ENCODE measurements at places on chromosomes 7 and 10. TPM values are rescaled to one million over a fixed set of nuclear protein-coding genes. Genes with fewer than 3 reads are reported as not detected.

DNA sequence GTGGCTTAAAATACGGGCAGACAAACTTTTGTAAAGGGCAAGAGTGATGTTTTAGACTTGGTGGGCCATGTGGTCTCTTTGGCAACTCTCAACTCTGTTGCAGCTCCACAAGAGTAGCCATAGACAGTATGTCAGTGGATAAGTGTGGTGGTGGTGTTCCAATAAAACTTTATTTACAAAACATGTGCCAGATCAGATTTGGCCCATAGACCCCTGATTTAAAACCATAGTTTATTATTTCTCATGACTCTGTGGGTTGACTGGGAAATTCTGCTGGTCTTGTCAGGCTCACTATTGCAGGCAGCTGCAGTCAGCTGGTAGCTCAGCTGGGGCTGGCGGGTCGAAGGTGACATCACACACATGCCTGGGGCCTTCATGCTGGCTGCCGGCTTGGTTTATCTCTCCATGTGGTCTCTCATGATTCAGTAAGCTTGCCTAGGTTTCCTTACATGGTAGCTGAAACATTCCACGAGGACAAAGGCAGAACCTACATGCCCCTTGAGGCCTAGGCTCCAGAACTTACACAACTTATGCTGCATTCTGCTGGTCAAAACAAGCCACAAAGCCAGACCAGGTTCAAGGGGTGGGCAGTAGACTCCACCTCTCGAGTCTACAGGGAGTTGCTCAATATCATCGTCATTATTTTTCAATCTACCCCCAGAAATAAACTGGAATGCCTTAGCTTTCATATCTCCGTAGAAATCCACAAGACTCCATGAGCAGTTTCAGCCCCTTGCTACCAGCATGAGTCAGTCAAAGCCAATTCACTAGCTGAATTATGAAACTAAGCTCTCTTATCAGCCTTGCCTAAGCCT is 245.7 kb downstream of the WDR11 start:
- H3K36me3 ChIP-seq, result no peaks in the 10 kb centered on the region
- H3K4me1 ChIP-seq, result no peaks in the 10 kb centered on the region

- H3K27me3 ChIP-seq, result no peaks in the 10 kb centered on the region
- no peak for DNase-seq
- no peak overlapping the region for H3K4me3 ChIP-seq
- no peak overlapping the region for H3K27ac ChIP-seq
These were observed 162.8 kb upstream of the KCND2 start for GRCh38 chr7:120110169-120110568.

- H3K36me3 ChIP-seq, result no peaks in the 10 kb centered on the region
- no peak overlapping the region for H3K27ac ChIP-seq
- no peaks in the 10 kb centered on the region for H3K4me1 ChIP-seq
- no peak for DNase-seq
These were observed 30.9 kb upstream of the CALU start for GRCh38 chr7:128708235-128708634.

DNA sequence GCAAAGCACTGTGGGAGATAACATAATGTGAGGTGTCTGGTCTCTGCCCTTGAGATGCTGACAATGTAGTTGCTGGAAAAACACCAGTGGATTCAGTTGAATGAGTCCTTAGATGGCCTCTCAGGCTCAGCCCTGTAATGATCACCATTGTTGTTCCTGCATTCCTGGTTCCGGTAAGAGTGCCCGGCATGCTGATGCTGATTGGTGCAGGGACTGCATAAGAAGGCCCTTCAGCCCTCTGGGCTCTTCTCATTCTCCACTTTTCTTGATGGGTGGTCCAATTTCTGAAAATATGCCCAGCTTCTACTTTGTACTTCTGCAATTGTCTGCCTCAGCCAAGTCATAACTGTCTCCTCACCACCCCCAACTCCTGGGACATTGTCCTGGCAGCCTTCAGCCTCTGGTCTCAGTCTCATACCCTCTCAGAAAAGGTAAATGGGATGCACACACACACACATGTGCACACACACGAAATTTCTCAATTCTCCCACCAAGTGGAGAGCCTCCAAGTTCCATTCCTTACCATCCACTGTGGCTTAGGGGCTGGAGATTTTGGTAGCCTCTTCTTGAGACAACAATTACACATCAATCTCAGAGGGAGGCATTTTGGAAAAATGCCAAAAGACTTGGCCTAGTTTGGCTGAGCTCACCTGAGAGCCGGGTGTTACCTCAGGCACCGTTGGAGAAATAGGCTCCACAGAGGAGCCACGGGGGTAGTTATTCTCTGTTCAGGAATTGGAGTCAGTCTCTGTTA is 314.9 kb downstream of the RPS24 start:
- H3K27me3 ChIP-seq, result no peaks in the 10 kb centered on the region
- no peaks in the 10 kb centered on the region for H3K36me3 ChIP-seq
- H3K4me3 ChIP-seq, result no peak overlapping the region

DNA sequence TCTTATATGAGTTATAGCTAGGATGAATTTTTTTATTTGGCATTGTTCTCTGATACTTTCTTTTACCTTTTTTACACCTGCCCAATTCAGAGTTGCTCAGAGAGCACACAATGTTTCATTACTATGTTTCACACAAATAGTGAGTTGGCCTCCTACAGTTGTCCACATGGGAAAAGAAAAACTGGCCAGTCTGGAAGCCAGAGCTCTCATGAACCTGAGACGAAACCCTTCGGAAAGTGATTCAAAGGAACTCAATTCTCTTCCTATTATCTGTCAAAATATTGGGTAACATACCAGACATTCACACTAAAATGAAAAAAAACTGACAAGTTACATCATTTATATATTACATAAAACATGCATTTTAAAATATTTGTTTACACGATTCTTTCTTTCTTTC is 15.3 kb downstream of the SCRN1 start:
- no peak for DNase-seq
- no peaks in the 10 kb centered on the region for H3K4me1 ChIP-seq
- no peak overlapping the region for H3K4me3 ChIP-seq
- H3K27me3 ChIP-seq, result no peaks in the 10 kb centered on the region
- H3K27ac ChIP-seq, result no peak overlapping the region

DNA sequence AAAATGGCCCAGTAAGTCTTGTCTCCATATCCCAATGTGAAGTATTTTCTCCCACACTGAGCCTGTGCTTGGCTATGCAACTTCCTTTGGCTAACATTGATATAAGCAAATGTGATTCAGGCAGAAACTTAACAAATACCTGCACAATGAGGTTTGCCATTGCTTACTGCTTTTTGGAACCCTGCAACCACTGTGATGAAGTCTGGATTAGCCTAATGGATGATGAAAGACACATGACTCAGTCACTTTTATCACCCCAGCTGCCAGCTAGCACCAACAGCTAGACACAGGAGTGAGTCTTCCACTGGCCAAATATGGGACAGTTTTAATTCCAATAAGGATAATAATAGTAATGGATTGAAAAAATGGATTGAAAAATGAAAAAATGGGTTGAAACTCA is 854.5 kb downstream of the GRM8 start:
- no peak overlapping the region for H3K27ac ChIP-seq
- H3K27me3 ChIP-seq, result no peaks in the 10 kb centered on the region
- no peaks in the 10 kb centered on the region for H3K4me1 ChIP-seq
- no peak for DNase-seq

DNA sequence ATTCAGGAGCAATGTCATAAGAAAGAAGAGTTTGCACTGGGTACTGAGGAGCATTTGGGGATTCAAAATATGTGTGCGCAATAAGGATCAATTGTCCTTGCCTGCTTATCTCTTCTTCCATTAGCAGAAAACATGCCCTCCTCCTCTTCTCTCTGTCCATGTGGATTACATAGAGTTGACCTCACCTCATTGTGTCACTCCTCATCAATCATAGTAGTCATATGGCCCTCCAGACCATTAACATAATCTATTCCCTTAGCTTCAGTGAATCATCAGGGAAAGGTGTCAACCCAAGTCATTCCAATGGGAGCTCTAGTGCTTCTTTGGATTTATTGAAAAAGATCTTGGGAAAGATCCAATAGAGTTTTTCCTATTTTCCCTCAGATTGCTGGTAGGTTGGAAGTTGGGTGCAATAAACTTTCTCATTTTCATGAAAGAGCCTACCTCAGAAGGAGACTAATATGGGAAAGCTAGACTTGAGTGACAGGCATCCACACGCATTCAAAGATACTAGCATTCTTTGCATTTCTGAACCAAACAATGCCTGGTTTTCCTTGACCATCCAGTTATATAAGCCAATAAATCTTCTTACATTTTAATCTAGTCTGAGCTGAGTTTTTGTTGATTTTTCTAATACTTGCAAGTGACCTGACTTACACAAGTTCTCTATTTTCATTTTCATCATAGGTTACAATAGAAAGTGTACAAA is 71.5 kb upstream of the FAM13C start:
- no peaks in the 10 kb centered on the region for H3K27me3 ChIP-seq
- no peaks in the 10 kb centered on the region for H3K36me3 ChIP-seq
- no peak overlapping the region for H3K4me3 ChIP-seq

DNA sequence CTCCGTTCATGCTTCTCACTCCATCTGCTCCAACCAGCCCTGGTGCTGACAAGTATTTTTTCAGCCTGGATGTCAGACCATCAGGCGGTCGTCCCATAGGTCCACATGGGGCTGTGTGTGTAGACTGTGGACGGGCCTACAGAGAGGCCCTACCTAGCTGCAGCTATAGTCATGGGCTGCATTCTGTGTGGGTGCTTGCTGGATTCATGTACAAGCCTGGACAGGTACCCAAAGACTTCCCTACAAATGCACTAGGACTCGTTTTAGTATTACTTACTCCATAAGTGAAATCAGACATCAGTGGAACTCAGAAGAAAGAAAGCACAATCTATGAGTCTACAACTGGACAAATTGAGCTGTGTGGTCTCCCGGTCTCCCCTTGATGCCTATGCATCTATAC is 146.8 kb downstream of the PKD1L1 start:
- H3K27ac ChIP-seq, result no peak overlapping the region
- no peaks in the 10 kb centered on the region for H3K27me3 ChIP-seq
- no peaks in the 10 kb centered on the region for H3K36me3 ChIP-seq
- no peaks in the 10 kb centered on the region for H3K4me1 ChIP-seq
- no peak overlapping the region for H3K4me3 ChIP-seq
- DNase-seq, result no peak

DNA sequence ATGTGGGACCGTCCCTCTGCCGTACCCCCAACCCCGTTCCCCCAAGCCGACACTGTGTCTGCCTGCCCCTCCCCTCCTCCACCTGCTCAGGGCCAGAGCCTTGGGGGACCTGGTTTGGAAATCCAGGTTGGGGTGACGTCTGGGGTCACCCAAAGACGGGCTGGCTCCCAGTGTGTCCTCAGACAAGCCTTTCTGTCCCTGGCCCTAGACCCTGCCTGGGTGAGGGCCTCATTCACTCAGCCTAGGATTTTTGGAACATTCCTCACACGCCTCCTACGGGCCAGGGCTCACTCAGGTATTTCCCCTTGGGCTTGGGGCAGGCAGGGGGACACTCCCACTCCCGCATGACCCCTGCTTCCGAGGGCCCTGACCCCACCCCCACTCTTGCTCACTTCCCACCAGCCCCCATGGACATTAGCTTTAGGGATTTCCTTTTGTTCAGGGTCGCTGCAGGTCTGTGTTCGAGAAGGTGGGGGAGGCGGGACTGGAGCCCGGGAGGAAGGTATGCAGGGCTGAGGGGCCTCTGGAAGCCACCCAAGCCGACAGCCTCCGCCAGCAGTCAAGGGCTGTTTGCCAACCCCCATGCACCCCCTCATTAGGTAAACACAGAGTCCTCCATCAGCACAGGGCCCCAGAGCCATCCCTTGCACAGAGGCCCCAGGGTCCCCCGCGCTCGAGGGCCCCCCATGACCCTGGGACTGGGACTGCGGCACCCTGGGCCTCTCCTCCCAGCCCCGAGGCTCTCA is 35.1 kb downstream of the PDGFA start:
- H3K4me3 ChIP-seq, result no peak overlapping the region
- peaks cover 6% of the 10 kb centered on the region for H3K27me3 ChIP-seq
- no peaks in the 10 kb centered on the region for H3K36me3 ChIP-seq
- no peak for DNase-seq
- H3K4me1 ChIP-seq, result no peaks in the 10 kb centered on the region

DNA sequence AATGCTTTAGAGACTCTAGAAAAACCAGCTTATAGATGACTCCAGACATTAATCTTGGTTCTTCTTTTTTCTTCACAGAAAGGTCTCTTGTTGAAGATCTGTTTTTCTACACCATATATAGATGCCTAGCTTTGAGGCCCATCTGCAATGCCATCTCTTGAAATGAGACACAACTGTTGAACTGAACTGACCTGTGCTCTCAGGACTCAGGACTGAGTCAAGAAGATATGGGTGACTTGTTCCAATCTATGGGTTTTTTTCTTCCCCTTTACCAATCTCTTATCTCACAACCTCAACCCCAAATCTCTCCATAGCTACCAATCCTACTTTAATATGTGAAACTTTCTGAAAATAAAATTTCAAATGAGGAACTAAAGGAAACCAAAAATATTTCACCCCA is 194.7 kb downstream of the SNX13 start:
- H3K4me1 ChIP-seq, result no peaks in the 10 kb centered on the region
- H3K4me3 ChIP-seq, result no peak overlapping the region
- H3K27ac ChIP-seq, result no peak overlapping the region

Gene PNLIPRP2
- total RNA-seq, result not detected

Gene MYO3A
- 0.12 TPM for total RNA-seq

Gene C10orf62
- 0.55 TPM for total RNA-seq

Gene CHST12
- total RNA-seq, result 9.0 TPM

Gene CALML5
- not detected for total RNA-seq

All from gastrocnemius medialis (tissue), 4 donors.